ENCODE measurements at places on chromosomes 1 and 21.

GRCh38 chr1:198893141-198893540, 254.3 kb downstream of the PTPRC start:
- no peak for DNase-seq

GRCh38 chr1:99472893-99473292, 173.0 kb upstream of the PALMD start:
- no peak for DNase-seq

GRCh38 chr1:26608895-26609294, 79.3 kb downstream of the RPS6KA1 start:
- no peak for DNase-seq

DNA sequence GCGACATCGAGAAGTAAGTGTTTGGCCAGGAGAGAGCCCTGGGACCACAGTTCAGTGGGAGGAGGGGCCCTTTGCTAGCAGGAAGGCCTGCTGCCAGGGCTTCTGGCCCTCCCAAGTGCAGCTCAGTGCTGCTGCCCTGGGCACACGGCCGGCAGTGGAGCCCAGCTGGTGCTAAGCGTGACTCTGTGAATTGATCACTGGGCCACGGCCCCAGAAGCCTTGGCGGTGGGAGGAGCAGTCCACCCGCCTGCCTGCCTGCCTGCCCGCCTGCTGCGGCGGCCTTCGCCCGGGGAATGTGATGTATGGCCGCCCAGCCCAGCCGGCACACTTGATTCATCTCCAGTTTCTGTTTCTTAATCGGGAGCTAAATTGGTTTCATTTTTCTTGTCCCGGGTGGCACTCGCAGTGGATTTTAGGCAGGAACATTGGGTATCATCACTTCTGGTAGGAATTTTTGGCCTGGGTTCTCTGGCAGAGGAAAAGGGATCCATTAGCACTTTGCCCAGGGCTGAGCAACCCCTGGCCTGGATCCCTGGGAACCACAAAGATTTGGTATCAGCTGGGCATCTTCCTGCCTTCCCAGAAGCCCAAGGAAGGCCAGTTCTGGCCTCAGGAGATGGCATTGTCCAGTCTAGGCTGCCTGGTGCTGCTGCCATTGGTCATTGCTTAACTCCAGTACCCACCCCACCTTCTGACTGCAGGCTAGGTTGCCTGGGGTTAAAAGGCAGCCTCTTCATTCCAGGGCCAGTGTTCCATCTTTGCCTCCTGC, 28.6 kb downstream of the TMEM53 start:
- no peak for DNase-seq

- DNase-seq = no peak
Measured at GRCh38 chr1:57296726-57297250, 127.1 kb downstream of the DAB1 start.
